ENCODE measurements at places on chromosomes 7 and 10. TPM values are rescaled to one million over a fixed set of nuclear protein-coding genes. Genes with fewer than 3 reads are reported as not detected.

The PDK4 gene
- 7.6 TPM for total RNA-seq

The CBLL1 gene
- 28.1 TPM for total RNA-seq

The SH2B2 gene
- 9.9 TPM for total RNA-seq

The PON3 gene
- total RNA-seq: 0.36 TPM

The HNRNPF gene
- total RNA-seq: 68.7 TPM

The TET1 gene
- total RNA-seq: 41.6 TPM

The IFIT1B gene
- total RNA-seq: 0.82 TPM

The CFAP70 gene
- 3.6 TPM for total RNA-seq

The SND1 gene
- 62.8 TPM for total RNA-seq

The MBL2 gene
- total RNA-seq: not detected

The HMX2 gene
- total RNA-seq: not detected

The PRPS1L1 gene
- not detected for total RNA-seq

The DOCK4 gene
- 99.4 TPM for total RNA-seq

The DOCK1 gene
- total RNA-seq: 47.7 TPM

The FAM24B gene
- 8.9 TPM for total RNA-seq

The GRM3 gene
- total RNA-seq: 74.5 TPM

The COL17A1 gene
- 0.09 TPM for total RNA-seq

The GPR15LG gene
- total RNA-seq: 0.36 TPM

The FOXI2 gene
- total RNA-seq: not detected

The CTNNA3 gene
- 24.9 TPM for total RNA-seq

The FKBP9 gene
- 30.4 TPM for total RNA-seq

The ACHE gene
- total RNA-seq: 14.4 TPM

The STK31 gene
- total RNA-seq: 1.5 TPM

The PON1 gene
- total RNA-seq: not detected

The SPDYE2 gene
- total RNA-seq: not detected

The IDI1 gene
- total RNA-seq: 67.2 TPM

The SPDYE1 gene
- total RNA-seq: 0.09 TPM

The GPR26 gene
- 12.0 TPM for total RNA-seq

The GRID2IP gene
- total RNA-seq: 3.5 TPM

The MKRN1 gene
- 74.8 TPM for total RNA-seq

The PTPN20 gene
- total RNA-seq: 16.4 TPM

The DNAJC30 gene
- total RNA-seq: 3.3 TPM
